ENCODE measurements at places on chromosomes 1 and 21.

GRCh38 chr1:183635099-183635605 lies 431 bp downstream of the ARPC5 start:
- DNase-seq, result no peak

- DNase-seq, result no peak
These were observed 49.2 kb downstream of the FH start for GRCh38 chr1:241470361-241470760.

- no peak for DNase-seq
These were observed 8.3 kb downstream of the PPFIA4 start for GRCh38 chr1:203034422-203035110.

DNA sequence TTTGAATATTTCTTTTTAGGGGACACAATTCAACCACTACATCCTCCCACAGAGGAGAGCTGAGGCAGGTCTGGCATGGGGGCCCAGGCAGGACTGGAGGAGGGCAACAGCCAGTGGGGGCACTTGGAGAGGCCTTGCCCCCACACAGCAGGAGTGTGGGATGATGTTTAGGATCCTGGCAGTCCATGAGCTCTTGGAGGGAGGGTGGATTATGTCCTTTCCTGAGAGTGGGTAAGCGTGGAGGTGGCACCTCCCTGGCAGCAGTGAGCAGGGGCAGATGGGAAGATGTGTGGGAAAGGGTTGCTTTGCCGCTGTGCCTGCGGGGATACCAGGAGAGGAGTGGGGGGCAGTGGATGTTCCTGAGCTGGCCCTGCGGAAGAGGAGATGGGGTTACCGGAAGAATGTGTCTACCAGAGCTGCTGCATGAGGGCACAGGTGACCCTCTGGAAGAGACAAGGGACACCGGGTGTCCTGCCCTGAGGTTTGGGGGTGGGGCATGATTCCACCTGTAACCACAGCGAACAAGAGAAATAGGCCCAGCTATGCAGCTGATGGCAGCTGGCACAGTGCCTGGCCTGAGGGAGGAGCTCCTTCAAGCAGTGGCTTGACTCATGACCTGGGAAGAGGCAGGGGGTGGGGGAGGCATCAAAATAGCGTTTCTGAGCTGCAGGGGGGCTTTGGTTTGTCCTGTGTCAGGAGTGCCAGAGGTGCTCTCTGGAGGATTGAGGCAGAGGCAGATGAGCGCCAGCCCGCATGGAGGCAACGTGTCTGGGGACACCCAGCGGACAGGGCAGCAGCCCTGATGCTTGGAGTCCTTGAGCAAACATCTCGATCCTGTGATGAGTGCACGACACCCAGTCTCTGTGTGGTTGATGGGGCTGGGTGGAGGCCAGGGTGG lies 123.9 kb upstream of the TMPRSS2 start:
- no peak for DNase-seq

DNA sequence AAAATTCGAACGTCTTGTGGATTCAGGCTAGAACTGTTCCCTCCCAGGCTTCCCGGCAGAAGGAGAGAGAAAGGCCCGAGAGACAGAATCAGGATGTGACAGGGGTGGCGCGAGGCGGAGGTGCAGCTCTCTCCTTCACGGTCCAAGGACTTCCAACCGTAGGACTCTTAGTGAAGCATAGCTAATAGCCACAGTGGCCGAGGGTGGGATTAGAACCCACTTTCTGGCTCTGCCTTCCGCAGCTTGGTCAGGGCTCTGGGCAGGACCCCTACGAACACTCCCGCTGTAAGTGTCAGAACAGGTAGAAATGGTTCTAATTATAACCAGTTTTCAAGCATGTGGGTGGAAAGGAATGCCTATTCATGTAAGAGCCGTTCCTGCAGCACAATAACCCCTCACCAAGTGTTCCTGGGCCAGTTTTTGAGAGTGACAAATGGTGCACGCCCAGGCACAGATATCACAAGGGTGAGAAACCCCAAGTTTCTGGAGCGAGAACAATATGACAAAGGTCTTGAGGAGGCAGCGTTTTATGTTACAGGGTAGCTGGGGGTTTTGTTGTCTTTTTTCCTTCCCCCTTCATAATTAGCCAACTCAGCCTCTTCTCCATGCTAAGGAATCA lies 86.4 kb downstream of the SYF2 start:
- DNase-seq, result no peak

DNA sequence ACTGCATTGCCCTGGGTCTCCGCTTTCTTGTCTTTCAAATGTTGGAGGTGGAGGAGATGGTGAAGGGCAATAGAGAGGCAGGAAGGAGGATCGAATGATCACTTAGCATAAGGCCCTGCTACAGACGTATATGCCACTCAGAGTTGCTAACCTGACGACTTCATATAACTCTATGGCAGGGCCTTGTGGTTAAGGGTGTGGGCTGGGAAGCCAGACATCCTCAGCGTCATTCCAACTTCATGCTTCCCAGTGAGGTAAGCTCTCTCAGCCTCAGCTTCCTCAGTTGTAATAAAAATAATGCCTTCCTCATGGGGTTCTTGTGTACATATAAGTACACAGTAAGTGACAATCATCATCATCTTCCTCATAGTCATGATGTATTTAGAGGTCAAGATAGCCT lies 54.6 kb downstream of the CASQ2 start:
- no peak for DNase-seq

DNA sequence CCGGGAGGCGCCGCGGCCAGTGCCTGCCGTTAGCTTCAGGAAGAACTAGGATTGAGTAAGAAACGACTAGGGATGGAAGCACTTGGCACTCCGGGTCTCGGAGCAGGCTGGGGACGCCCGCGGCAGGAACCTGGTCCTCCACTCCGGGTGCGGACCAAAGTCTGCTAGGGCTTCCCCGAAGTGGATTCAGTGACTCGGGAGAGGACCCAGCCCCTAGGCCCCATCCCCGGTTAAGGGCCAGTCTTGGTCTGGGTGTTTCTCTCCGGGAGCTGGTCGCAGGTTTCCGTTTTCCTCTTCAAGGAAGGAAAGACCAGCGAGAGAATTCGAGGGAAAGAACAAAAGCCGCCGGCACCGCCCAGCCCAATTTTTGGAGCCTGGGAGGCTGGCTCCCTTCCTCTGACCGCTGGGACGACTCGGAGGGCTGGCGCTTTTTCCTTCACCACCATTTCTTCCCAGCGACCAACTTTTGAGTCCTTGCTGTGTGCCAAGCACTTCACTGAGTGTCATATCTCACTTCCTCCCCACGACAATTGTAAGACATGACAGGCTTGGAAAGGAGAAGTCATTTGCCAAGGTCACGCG lies 16.8 kb upstream of the STMN1 start:
- no peak for DNase-seq

DNA sequence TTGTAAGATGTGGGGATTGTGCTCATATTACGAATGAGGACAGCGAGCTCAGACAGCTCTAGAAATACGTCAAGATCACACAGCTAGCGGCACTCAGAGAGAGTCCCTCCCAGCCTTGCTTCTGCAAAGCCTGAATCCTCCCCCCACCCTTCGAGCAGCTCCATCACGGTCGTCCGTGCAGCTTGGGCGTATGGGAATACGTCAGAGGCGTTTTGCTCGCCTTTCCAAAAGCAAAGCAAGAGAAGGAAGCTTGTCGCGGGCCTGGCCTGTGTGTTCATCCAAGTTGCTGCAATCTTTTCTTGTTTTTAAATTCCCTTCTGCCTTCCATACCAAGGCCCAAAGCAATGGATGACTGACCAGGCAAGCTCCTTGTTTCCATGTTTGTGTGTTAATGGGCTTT lies 125.5 kb upstream of the IRF2BP2 start:
- no peak for DNase-seq

DNA sequence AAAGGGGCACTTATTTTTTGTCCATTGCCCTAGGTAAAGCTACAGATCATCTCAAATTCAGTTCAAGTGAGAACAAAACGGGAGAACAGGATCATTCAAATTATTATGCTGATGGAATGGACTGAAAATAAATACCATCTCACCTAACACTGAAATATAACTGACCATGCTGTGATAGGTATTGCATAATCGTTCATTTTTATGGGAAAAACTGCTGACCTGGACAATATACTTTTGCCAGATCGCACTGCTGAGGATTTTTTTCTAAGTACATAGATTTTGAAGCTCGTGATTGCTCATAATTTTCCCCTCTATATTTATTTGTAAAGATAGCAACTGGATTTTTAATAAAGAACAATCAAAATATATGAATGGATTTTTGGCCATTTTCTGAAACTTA lies 636.6 kb upstream of the NEGR1 start:
- no peak for DNase-seq

- DNase-seq, result no peak
These were observed 55.9 kb upstream of the PROX1 start for GRCh38 chr1:213931836-213932235.

GRCh38 chr1:179353546-179353945 lies 12.2 kb upstream of the AXDND1 start:
- DNase-seq, result no peak

DNA sequence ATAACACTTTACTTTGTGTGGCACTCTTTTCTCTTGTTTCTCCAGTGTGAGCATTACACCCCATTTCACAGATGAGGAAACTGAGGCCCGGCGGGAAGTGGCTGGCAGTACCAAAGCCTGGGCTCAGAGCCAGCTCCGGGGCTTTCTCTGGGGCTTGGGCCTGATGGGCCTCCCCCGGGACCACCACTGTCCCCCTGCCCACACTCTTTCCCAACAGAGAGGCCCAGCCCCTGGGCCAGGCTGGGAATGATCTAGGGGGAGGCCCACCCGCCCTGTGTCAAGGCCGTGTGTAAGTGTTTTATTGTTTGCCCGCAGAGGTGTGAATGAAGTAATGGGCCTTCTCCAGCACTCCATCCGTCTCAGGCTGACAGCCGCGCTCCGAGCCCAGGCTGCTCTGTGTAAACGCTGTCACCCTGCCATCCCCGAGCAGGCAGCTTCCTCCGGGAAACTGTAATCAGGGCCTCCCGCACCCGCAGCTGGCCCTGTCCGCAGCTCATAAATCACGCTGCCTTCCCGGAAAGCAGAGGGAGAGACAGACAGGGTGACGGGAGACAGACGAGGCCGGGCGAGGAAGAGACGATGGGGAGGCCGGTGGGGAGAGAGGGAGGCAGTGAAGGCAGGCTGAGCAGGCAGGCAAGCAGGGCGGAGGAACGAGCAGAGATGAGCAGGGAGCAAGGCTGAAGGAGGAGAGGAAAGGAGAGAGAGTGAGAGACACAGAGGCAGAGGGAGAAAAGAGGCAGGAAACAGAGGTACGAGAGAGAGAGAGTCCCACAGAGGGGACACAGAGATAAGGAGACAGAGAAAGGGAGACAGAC lies 109.7 kb upstream of the ZBTB40 start:
- no peak for DNase-seq

GRCh38 chr1:183730107-183730724 lies 74.7 kb upstream of the RGL1 start:
- DNase-seq, result no peak

DNA sequence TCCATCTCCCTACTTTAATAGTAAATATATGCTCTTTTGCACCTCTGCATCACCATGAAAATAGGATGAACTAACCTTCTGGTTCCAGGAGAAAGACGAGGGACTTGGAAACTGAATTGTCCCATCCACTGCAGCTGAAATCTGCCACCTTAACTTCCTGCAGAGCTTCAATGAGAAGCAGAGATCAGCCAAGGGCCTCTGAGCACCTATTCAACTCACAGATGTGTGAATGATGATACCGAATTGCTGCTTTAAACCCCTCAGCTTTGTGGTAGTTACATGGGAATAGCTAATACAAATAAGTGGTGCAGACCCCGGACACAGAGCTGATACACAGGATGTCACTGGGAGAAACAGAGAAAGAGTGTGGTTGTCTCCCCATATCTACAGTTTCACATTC lies 616.8 kb downstream of the NCAM2 start:
- no peak for DNase-seq

GRCh38 chr1:101356604-101357443 lies 120.0 kb downstream of the S1PR1 start:
- no peak for DNase-seq

DNA sequence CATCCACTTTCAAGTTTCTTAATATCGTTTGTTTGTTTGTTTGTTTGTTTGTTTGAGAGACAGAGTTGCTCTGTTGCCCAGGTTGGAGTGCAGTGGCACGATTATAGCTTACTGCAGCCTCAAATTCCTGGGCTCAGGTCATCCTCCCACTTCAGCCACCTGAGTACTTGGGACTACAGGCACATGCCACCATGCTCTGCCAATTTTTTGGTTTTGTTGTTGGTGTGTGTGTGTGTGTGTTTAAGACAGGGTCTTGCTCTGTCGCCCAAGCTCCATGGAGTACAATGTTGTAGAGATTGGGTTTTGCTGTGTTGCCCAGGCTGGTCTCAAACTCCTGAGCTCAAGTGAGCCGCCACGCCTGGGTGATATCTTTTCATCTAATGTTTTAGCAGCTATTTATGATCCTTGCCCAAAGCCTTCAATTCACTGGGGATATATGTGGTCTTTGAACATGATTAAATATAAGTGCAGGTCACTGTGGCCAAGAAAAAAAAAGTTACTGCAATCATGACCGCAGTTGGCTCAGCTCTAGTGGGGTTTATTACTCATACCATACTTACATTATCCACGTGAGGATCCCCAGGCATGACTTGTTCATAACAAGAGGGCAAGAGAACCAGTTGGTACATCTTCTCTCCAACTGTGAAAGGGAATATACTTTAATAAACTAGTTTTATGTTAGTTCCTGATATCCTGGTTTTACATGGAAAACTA lies 8.0 kb downstream of the RRP1B start:
- no peak for DNase-seq

- DNase-seq, result no peak
These were observed 5.7 kb downstream of the AGMAT start for GRCh38 chr1:15578921-15579682.

DNA sequence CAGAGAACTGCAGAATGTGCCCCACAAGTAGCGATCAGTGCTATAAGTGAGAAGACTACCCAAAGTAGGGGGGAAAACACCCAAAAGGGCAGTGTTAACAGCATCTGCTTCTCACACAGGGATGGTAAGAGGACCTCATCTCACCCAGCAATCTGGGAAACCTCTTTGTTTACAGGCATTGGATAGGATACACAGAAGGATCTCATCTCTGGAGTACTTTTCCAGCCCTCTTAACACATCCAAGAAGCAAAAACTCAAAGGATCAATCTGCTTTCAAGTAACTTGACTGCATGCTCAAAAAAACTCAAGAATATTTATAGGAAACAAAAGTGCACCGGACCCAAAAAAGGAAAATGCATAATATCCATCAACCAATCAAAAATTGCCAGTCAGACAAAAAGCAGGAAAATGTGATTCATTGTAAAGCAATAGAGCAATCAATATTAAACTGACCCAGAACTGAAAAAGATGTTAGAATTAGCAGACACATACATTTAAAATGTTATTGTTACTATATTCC lies 311.0 kb upstream of the CXADR start:
- DNase-seq, result no peak

GRCh38 chr1:9228609-9229008 lies 6.0 kb upstream of the H6PD start:
- no peak for DNase-seq

DNA sequence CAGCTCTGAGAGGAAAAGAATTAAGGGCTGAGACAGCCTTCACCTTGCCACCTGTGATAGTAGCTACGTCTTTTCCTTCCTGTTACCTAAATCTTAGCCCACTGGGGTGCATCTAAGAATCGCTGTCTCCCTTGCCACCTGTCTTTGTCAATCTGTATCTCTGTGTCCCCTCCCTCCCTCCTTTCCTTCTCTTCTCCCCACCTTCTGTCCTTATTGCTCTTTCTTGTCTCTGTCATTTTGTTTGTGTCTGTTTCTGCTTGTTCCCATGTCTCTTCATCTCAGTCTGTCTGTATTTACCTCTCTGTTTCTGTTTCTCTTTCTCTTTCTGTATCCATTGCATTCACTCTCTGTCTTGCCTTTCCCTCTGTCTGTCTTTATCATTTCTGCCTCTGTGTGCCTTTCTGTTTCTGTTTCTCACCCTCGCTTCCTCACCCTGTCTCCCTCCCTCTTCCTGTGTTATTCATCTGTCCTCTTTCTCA lies 30.2 kb downstream of the SLC22A15 start:
- DNase-seq, result no peak
